Spleen (tissue), 13 donors: ENCODE measurements at places on chromosomes 5 and 9. TPM values are rescaled to one million over a fixed set of nuclear protein-coding genes. Genes with fewer than 3 reads are reported as not detected.
A peak's percentile ranks its signal among the peaks of the same experiment; 100 is the strongest.

- no peaks in the 10 kb centered on the region for H3K36me3 ChIP-seq
- no peak for DNase-seq
- H3K4me3 ChIP-seq = no peak overlapping the region
These were observed 48.0 kb upstream of the DMRT3 start for GRCh38 chr9:928363-929042.

- H3K4me3 ChIP-seq = no peak overlapping the region
- H3K27ac ChIP-seq = no peak overlapping the region
- H3K36me3 ChIP-seq = no peaks in the 10 kb centered on the region
- H3K4me1 ChIP-seq = no peaks in the 10 kb centered on the region
- H3K27me3 ChIP-seq = no peaks in the 10 kb centered on the region
These were observed 5.6 kb upstream of the IDNK start for GRCh38 chr9:83617299-83617698.

- no peak overlapping the region for H3K27ac ChIP-seq
- no peak overlapping the region for H3K4me3 ChIP-seq
- no peaks in the 10 kb centered on the region for H3K4me1 ChIP-seq
- no peak for DNase-seq
- no peaks in the 10 kb centered on the region for H3K36me3 ChIP-seq
These were observed 575.2 kb downstream of the CCDC171 start for GRCh38 chr9:16128003-16128402.

GRCh38 chr5:149153193-149153750, 12.0 kb downstream of the ABLIM3 start:
- H3K27me3 ChIP-seq = no peaks in the 10 kb centered on the region
- peak overlapping the region; percentile 8 for H3K27ac ChIP-seq
- no peaks in the 10 kb centered on the region for H3K36me3 ChIP-seq
- peaks cover 47% of the 10 kb centered on the region for H3K4me1 ChIP-seq
- H3K4me3 ChIP-seq = no peak overlapping the region

- H3K36me3 ChIP-seq = no peaks in the 10 kb centered on the region
- no peaks in the 10 kb centered on the region for H3K4me1 ChIP-seq
- no peak overlapping the region for H3K4me3 ChIP-seq
These were observed 188.5 kb upstream of the CCNG1 start for GRCh38 chr5:163248871-163249270.

Gene PCDHAC1
- total RNA-seq = 0.39 TPM
